ENCODE measurements at places on chromosomes 4 and X. TPM values are rescaled to one million over a fixed set of nuclear protein-coding genes. Genes with fewer than 3 reads are reported as not detected.
A peak's percentile ranks its signal among the peaks of the same experiment; 100 is the strongest.

The ELOVL6 gene
- 15.0 TPM for total RNA-seq

The RASGEF1B gene
- total RNA-seq, result 0.51 TPM

The GPR34 gene
- not detected for total RNA-seq

DNA sequence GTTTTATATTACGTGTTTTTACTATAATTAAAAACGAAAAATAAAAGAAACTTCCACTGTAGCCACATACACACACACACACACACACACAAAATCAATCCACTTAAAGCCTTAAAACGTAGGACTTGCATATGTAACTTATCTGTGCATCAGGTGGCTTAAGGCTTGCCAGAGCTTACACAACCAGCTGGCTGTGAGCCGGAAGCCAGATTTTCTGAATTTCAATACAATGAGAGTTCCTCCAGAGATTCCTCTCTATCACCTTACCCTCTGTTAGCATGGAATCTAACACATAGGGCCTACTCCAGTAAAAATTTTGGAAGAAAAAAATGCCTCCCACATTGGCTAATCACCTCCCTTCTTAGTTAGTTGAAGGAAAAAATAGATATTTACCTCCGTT lies 27.9 kb upstream of the SLITRK4 start:
- DNase-seq, result no peak

GRCh38 chr4:48588230-48589097 lies 98.4 kb downstream of the ZAR1 start:
- DNase-seq, result no peak

DNA sequence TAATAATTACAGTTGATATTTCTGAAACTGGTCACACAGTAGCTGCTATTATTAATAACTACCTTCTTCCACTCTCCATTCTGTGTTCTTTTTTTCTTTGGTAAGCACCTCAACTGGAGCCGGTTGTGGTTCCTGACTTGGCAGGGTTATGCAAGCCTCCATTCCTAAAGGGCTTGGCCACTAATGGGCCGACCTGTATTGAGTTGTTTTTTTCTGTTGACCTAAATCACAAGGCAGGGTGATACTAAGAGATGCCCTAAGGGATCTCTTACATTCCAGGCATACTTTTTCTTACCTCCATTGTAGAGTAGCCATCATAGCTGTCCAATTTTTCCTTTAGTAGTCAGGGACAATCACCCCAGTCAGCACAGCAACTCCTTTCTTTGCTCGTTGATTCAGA lies 1295.8 kb upstream of the ADGRL3 start:
- no peak for DNase-seq

GRCh38 chr4:15649914-15650545 lies 5.1 kb downstream of the FBXL5 start:
- peak; percentile 46 for DNase-seq

DNA sequence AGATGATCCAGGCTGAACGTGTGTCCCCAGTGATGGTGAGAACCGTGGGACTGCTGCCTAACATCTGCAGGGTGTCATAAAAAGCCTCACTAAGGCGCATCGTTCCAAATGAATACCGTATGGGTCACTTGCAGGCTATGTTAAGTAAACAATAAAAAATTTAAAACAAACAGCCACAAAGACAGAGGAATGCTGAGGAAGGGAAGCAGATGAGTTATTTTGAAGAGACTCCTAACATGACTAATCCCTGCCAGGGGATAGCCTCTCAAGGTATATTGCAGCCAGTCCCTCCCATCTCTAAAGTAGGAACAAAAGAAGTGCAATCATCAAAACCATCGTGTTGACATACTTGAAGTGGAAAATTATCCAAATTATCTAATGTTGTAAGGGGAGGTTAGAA lies 83.8 kb downstream of the UNC5C start:
- peak; percentile 4 for DNase-seq

- DNase-seq, result no peak
Observed at GRCh38 chr4:138634915-138635314, 380.7 kb upstream of the NOCT start.

DNA sequence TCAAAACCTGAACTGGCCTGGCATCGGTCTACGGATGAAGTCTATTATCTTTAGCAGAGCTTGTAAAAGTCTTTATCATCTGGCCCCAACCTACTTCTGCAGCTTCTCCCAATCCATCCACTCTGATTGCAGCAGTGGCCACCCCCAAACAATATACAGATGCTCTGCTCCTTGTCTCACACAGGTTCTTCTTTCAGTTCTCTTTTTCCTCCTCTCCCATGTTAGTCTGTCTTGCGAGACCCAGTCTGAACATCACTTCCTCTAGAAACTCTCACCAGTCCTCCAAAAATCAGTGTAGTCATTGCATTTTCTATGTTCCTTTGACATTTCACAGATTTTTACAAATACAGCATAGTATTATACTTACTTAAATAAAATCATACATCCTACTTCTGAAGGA lies 163.0 kb downstream of the FRMPD4 start:
- DNase-seq, result no peak

Data from fibroblast of lung (primary cell).